GM12878 (cell line): ENCODE measurements at places on chromosomes 7 and 10.

- no peak for DNase-seq
Observed at GRCh38 chr10:45410807-45411606, 37.0 kb downstream of the ALOX5 start.

DNA sequence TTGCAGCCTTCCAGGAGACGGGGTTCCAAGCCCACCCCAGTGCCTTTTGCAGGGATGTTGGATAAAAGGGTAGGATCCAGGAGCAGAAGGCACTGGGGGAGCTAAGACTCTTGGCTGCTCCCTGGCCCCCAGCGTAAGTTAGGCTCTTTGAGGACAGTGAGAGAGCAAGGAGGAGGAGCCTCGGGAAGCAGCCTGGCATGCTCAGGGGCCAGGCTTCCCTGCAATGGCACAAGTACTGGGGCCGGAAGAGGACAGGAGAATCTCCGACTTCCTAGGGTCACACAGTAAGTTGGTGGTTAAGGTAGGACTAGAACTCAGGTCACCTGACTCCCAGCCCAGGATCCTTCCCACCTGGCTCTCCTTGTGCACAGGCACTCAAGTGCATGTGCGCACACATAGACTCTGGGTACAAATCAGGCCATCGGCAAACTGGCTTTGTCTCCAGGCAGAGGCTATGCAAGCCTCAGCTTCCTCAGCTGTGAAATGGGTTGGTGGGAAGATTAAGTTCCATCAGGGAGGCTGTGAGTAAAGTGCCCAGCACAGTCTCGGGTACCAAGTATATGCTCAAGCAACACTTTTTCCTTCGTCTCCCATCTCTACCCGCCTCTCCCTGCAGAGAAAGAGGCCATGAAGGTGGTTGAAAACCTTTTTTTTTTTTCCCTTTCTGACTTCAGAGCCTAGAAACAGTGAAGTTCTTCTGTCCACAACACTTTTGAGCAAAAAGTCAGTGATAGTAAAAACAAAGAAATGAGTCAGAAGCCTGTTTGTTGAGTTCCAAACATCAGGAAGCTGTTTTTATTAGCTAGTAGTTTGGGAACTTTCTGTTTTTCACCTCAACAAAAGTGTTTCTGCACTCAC lies 79.1 kb downstream of the NEURL1 start:
- no peak for DNase-seq

DNA sequence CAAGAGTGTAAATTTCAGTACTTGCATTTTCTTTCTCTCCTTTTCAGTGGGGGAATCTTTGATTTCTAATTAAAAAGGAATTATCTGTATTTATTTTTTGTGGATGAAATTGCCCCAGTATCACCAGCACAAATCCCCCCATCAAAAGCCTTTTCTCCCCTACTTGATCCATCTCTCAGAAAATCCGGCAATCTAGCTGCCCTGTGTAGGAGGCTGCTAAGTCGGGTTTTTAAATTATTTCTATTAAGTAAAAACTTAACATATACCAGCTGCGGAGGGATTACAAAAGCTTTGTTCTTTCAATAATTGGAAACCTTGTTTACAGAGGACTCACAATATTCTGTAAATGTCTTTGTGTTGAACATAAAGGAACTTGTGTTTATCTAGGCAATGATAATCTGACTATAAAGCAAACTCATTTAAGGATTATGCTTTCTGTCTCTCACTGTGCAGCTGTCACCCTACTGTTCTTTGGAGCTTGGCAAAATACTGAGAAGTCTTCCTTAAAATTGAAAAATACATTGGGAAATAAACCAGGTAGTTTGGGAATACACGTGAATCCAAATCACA lies 177.4 kb upstream of the PRR15 start:
- DNase-seq: no peak

DNA sequence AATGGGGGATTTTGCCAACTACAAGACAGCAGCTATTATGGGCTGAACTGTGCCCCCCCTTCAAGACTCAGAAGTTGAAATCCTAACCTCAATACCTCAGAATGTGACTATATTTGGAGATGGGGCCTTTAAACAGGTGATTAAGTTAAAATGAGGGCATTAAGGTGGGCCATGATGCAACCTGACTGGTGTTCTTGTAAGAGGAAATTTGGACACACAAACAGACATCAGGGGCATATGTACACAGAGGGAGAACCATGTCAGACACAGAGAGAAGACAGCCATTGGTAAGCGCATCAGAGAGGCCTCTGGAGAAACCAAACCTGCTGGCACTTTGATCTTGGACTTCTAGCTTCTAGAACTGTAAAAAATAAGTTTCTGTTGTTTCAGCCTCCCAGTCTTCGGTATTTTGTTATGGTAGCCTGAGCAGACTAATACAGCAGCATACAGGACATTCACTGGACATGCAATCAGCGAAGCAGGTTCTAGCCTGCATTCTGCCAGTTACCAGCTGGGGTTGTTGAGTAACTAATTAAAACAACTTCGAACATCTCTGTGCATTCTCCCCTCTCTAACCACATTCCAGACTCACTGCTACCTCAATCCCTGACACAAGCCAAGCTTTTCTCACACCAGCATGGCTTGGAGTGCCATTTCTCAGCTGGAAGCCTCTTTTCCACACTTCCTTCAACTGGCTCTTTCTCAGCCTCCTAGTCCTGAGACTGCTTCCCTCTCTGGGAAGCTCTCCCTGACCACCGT lies 141.4 kb downstream of the DOCK4 start:
- no peak for DNase-seq

DNA sequence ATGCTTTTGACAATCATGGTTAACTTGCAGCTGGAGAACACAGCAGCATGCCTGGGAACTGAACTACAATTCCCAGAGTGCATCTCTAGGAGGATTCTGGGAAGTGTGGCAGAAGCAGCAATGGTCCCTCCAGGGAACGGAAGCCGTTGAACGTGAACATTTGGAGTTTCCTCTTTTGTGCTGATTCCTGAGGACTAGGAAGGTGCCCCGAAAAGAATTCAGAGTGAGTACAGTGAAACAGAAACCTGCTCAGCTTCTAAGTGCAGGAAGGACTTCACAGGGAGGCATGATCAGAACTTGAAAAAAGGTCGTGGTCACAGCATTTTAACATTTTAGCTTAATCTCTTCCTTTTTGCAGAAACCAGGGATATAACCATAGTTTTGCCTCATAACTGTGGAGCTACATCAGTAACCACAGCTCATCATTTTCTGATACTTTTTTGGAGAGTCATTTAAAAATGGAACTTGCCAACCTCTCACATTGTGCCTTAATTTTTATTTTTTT lies at the start of gene NUDT13:
Gene NUDT13 (plus strand): TSS at position 111 of the 505 bp plus-strand sequence. CDS start 3,911 bp downstream, outside the sequence.
- peak; percentile 83 for DNase-seq

DNA sequence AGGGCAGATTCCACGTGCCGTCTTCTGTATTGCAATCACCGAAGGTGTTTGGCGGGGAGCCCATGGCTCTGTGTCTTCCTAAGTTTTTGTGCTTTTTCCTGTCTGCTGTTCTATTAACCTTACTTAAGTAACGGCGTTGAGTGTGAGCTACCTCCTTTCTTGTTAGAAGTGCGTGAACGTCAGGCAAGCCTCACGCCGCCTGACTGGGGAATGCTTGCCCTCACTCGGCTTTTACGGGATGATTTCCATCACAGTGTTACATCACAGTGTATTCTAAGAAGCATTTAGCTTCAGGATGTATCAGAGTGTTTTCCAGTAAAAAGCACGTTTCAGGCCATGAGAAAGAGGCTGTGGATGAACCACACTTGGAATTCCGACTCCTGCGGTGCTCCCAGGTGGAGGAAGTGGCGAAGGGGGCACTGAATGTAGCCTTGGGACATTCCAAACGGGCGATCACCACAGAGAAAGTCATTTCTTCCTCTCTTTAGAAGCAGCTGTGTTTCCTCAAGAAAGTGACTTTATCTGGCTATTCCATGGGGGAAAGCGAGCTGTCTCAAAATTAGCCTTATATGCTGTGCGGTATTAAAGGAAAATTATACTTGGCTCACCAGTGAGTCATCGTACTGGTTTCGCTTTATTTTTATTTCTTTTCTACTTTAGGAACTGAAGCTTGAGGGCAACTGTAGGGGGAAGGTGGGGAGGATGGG lies 290.7 kb downstream of the KLF6 start:
- no peak for DNase-seq

DNA sequence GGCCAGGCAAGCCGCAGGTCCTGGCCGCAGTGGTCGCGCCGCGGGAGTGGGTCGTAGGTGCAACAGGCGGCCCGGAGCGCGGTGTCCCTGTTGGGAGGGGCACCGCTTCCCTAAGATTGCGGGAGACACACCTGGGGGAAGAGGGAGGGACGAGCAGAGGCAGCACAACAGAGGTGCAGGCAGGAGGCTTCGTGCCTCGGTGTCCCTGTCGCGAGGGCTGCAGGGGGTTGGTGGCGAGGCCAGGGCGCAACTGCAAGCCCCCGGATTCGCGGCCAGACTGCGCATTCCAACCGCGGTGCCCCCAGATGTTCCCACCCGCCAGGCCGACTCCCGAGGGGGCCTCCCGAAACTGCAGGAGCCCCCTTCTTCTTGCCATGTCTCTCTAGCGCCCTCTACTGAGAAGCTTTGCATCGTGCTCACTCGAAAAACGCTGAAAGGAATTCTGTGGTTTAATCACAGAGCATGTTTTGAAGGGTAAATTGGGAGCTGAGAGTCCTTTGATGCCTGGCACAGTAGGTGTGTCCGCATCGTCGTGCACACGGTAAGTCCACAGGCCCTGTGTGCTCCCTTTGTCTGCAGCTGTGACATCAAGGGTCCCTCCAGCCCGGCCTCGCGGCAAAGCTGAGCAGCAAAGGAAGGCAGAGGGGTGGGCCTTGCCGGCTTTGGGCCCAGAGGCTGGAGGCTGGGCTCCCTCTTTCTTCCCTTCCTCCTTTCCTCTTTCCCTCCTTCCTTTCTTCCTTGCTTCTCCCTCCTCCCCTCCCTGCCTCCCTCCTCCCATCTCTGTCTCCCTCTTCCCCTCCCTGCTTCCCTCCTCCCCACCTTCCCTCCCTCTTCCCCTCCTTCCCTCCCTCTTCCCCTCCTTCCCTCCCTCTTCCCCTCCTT lies 6.2 kb upstream of the MBL2 start:
- no peak for DNase-seq

GRCh38 chr10:69953851-69954250 lies 98.8 kb upstream of the MACROH2A2 start:
- no peak for DNase-seq

- no peak for DNase-seq
Observed at GRCh38 chr10:10479465-10479864, 538.2 kb upstream of the CELF2 start.

DNA sequence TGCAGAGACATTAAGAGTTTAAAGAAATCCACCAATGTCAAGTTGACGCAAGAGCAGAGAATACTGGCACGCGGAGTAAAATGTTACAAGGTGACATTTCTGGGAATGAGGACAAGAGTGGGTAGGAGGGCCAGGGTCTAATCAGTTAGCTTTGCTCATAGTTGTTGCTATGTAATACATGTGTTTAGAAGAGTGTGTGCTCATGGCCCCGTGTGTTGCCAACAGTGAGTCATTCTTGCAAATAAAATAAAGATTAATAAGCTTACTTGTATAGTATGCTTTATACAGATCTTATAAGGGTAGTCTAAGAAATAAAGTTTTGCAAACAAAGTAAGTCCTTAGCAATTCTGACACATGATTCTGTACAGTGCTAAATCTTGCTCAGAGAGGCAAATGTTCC lies 64.5 kb downstream of the DNMBP start:
- DNase-seq: no peak

DNA sequence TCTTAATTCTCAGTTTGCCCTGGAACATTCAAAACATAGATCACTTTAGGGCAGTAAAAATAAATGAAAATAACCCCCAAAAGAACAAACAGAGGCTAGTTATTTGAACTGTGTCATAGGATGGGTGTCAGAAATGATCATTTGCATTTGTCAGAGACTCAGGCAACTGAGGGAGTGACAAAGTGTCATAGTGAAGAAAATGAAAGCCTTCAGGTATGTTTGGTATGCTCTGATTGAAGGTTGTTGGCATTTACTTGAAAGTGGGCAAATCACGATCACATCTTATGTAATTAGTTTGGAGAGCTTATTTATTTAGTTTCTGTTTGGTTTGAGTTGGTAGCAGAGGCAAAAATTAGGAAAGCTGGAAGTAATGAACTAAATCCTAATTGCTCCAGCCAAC lies 880.9 kb downstream of the ANKRD7 start:
- DNase-seq: no peak

DNA sequence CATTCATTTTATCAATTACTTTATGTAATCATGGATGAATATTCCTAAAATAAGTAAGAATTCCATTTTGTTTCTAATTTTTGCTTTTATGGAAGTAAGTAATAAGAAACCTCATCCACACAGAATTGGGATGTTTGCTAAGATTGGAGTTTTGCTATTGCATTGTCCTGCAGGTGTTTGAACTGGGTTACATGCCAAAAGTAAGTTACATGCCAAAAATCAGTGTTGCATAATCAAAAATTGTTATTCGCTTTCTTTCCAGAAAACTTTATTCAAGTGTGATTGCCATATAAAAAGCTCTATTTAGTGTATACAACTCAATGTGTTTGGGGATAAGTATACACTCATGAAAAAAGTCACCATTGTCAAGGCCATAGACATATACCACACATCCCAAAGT lies 346.7 kb upstream of the PLXDC2 start:
- DNase-seq: no peak

DNA sequence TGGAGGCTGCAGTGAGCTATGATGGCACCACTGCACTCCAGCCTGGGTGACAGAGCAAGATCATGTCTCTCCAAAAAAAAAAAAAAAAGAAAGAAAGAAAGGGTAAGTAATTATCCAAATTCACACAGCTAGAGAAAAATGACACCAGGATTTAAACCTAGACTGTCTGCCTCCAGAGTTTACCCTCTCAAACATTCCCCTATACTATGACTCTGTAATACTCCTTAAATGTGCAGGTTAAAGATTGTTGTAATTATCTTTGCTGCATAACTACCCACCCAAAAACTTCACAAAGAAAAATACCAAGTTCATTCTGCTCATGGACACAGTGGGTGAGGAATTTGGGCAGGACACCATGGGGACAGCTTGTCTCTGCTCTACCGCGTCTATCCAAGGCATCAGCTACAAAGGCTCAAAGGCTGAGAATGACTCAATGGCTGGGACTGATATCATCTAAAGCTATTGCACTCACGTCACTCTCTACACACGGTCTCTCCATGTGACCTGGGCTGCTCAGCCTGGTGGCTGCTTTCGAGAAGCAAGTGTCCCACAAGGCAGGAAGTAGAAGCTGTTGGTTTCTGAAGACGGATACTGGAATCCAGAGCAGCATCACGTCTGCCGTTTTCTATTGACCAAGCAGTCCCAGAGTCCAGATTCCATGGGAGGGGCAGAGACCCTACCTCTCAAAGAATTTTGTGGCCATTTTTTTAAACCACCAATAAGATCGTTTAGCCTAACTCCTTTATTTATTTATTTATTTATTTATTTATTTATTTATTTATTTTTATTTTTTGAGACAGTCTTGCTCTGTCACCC lies 185.7 kb upstream of the AUTS2 start:
- no peak for DNase-seq

- DNase-seq: peak; percentile 73
Observed at GRCh38 chr10:74586088-74586585, 240.3 kb upstream of the KAT6B start.

- no peak for DNase-seq
Observed at GRCh38 chr10:188546-188945, 53.3 kb downstream of the ZMYND11 start.
